ENCODE measurements at places on chromosomes 12 and 14.

DNA sequence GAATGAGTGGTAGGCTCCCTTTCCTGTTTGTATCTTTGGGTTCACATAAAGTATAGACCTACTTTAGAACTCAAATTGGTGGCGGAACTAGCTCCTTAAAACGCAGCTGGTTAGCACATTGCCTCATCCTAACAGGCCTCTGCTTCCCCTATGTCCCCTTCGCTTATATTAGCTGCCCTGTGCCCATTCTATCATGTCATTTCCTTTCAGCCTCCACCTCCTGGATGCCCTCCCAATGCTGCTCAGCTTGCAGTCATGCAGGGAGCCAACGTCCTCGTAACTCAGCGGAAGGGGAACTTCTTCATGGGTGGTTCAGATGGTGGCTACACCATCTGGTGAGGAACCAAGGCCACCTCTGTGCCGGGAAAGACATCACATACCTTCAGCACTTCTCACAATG, 3.5 kb downstream of the DAZAP2 start:
- DNase-seq, result no peak

DNA sequence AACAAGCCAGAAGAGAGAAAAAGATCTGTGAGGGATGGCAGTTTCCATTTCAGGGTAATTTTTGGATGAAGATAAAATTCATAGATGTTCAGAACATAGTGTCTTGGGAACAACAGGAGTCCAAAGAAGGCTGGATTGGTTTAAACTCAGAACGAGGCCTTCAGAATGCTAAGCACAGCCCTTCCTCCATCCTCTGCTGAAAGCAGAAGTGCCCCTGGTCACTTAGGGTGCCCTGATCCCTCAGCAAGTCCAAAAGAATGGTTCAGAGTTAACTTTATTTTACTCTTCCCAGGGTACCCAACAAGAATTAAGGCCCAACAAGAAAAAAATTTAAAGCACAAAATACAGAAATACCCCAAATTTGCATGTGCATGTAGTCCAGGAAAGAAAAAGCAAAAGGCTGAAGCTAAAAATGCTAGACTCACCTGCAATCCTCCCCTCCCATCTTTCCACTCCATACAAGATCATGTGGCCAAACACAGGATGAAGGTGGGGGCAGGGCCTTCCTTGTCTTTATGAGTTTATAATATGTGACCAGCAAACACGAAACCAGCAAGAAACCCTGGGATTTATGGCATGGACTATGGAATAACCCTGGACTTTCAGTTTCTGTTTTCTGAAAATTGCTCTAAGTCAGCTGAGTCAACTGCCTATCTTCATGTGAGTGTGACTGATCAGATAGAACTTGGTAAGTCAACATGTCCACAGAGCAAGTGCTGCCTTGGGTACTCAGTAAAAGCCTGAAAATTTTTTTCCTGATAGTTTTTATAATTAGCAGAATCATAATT, 21.2 kb downstream of the MAX start:
- DNase-seq, result no peak

DNA sequence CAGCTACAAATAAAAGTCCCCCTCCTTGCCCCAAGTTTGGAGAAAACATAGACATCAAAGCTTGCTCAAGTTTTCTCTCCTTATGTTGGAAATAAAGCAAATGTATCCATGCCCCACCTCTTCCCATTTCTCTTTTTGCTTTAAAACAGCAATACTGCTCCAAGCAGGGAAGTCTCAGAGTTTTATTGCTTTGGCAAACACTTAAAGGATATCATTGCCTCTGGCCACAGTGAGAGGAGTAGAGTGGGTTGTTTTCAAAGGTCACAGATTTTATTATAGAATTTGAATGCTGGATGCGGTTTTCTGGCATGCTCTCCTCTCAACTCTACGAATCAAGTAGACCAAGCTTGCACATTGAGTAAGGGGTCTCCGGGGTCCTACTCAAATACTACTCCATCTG, 149.7 kb downstream of the TTC7B start:
- DNase-seq, result no peak

DNA sequence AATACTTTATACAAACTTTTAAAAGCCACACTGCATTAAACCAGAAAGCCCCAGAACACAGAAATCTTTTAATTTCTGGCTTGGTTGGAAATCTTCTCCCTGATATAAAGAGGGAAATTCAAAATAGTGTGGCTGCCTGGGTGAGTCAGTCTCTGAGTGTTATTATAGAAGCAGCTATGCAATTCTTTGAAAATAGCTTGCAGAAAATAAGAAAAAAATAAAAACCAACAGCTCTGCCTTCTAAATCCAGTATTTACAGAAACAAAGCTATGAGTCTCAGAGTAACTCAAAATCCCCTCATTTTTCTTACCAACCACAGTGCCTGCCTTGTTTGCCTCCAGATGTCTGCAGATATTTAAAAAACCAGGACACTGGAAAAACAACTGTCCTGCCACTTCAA, 68.6 kb upstream of the FERMT2 start:
- DNase-seq, result no peak

GRCh38 chr12:128867466-128867865, 14.2 kb downstream of the GLT1D1 start:
- DNase-seq, result no peak

DNA sequence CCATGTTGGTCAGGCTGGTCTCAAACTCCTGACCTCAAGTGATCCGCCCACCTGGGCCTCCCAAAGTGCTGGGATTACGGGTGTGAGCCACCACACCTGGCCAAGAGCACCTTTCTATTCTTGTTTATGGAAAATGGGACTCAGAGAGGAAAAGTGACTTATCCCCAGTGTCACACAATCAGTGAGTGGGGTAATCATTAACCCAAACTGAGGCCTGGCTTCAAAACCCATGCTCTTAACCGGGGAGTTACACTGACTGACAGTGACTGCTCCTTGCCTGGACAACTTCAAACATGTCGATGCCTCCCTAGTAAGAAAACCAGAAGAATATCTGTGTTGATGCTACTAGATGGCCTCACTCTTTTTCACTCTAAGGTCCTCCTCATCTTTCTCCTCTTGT, 7.3 kb downstream of the CLEC7A start:
- DNase-seq, result no peak

DNA sequence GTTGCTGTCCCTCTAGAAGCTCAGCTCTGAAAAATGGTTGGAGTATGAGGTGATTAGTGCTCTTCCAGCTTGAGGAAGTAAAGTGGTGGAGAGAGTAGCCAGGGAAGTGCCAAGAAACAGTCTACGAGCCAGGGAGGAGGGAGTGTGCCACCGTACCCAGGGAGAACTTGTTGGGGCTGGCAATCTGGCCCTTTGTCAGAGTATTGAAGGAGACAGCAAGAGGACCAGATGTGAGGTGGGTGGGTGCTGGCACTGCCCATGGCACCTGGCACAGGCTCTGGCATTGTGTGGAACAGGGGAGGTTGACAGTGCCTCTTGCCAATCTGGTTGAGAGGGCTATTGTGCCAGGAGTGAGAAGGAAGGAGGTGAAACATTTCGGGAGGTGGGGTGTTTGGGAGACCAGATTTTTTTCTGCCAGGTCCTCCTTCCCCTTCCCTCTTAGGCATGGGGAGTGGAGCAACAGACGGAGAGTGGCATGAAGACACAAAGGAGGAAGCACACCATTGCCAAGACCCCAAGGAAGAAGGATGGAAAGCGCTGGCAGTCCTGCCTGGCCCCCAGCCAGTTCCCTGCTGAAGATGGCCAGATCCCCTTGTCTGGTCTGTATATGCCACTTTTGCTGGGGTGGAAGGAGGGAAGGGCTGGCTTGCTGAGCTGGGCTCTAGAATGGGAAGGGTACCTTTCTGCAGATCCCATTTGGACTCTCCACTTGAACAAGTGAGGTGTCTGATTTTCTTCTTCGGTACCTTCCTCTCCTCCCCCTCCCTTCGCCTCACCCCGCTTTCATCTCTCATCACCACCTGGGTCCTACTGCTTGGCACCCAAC, 37.5 kb downstream of the ZFHX2 start:
- DNase-seq, result peak; percentile 68

DNA sequence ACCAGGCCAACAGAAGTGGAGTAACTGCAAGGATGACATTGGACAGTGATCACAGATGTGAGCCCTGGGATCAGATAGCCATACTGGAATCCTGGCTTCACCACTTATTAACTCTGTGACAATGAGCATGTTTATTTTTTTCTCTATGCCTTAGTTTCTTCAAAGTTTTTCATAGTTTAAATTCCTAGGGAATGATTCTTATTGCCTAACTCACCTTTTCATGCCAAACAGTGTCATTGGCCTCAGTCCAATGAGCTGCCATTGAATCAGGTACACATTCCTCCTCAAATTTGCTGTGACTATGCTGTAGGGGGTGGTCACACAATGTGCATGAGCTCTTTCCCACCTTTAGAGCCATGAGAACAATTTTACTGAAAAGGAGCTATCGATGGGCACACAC, 342.3 kb downstream of the SYT1 start:
- DNase-seq, result no peak

GRCh38 chr12:15774819-15775218, 14.4 kb downstream of the EPS8 start:
- DNase-seq, result no peak

GRCh38 chr12:49098035-49098451, 3.4 kb upstream of the DHH start:
- peak; percentile 47 for DNase-seq

- no peak for DNase-seq
Observed at GRCh38 chr12:108193917-108194316, 64.8 kb downstream of the WSCD2 start.

- DNase-seq, result no peak
Observed at GRCh38 chr12:121980191-121980891, 41.3 kb upstream of the BCL7A start.

- DNase-seq, result no peak
Observed at GRCh38 chr14:36988568-36988967, 183.8 kb downstream of the SLC25A21 start.

GRCh38 chr12:39616251-39616650, 3.4 kb downstream of the ABCD2 start:
- DNase-seq, result no peak

DNA sequence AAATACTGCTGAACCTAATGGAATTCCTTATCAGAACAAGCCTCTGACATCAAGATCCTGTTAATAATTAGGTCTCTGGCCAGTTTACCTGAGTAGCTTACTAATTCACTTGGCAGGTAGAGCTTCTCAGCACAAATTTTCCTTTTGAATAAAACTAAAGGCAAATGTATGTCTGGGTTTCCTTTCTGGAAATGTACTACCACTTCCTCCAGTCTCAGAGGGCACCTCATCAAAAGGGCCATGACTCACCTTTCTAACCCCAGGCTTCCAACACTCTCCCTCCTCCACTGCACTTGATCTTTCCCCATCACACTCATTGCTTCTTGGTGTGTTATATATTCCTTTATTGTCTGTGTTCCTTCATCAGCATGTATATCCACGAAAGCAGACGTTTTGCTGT, 90.5 kb downstream of the SLC2A13 start:
- DNase-seq, result no peak

DNA sequence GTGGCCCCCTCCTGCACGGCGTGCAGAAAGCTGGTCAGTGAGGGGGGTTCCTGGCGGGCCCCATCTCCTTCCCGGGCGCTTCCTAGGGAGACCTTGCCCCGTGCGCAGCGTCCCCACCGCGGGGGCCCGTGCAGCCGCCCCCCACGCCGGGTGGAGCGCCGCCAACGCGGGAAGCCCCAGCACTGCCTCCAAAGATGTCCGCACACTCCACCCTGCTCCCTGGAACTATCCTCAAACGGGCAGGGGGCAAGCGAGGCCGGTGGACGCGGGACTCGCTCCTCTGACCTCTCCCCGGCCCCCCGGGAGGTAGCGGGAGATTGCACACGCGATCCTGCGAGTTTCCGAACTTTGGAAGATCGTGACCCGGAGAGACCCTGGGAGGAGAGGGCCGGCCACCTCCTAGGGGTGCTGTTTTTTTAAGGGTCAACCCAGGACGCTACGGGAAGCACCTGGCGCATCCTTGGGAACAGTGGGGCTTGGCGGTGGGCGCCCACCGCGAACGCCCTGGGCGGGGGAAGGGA, 1.5 kb upstream of the FZD10 start:
- DNase-seq, result no peak

DNA sequence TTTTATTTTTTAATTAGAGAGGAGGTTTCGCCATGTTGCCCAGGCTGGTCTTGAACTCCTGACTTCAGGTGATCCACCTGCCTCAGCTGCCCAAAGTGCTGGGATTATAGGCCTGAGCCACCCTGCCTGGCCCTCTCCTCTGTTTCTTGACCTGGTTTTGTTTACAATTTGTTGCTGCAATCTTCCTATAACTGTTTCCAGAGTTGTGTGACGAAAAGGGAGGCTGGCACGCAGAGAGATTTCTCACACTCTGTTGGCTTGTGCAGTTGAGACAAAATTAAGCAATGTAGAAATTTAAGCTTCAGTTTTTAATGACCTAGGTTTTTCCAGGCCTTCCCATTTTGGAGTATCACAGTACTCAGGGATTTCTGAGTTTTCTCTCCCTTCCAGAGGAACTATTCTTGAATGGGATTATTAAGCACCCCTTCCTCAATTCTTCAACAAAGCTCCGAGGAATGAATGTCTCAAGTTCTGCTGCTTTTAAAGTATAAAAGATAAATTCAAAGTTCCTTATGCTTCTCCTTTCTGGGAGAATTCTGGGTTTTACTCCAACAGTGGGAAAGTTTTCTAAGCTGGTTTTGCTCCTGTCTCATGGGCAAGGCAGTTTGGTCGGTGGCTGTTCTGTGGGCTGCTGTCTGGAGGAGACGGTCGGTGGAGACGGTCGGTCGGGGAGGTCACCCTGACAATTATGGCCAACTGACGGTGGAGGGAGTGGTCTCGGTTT, 20.4 kb upstream of the FOS start:
- no peak for DNase-seq

DNA sequence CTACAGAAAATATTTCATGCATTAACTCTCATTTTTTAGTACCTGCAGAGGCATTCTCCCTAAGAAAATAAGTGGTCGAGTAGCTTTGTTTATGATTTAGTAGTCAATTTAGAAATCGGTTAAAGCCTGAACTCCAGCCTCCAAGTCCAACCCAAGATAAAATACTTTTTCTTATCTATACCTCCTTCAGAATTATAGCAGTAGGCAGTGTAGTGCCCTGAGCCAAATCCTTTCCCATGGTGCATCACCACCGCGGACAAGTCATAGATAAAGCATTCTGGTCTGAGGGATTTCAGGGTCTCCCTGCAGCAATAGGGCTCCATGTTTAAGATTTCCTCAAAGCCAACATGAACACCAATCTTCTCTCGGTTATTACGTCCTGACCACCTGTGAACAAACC, 30.5 kb downstream of the USP44 start:
- no peak for DNase-seq

- DNase-seq, result no peak
Observed at GRCh38 chr12:96170328-96170727, 23.8 kb upstream of the ELK3 start.

- DNase-seq, result no peak
Observed at GRCh38 chr12:14689996-14690395, 6.4 kb downstream of the GUCY2C start.

GRCh38 chr12:115507951-115508722, 769.4 kb downstream of the MED13L start:
- no peak for DNase-seq

GRCh38 chr14:95464514-95464913, 51.9 kb downstream of the SYNE3 start:
- DNase-seq, result no peak

DNA sequence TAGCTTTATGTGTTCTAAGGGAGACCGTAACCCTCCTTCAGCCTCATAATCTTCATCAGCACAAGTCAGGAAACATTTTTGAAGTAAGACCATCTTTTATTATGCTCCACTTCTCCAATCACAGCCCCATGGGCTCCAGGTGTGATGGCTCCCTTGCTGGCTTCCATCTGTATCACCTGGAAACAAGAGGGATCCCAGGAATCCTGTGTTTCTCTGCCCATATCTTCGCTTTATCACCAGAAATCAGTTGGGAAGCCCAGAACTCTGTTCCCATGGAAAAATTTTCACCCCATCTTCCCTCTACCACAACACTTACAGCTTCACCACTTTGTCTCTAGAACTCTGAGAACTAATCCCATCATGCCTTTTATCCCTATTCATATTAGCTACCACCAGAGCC, 68.3 kb downstream of the METTL25 start:
- no peak for DNase-seq
